ENCODE measurements at places on chromosomes 4 and X.

DNA sequence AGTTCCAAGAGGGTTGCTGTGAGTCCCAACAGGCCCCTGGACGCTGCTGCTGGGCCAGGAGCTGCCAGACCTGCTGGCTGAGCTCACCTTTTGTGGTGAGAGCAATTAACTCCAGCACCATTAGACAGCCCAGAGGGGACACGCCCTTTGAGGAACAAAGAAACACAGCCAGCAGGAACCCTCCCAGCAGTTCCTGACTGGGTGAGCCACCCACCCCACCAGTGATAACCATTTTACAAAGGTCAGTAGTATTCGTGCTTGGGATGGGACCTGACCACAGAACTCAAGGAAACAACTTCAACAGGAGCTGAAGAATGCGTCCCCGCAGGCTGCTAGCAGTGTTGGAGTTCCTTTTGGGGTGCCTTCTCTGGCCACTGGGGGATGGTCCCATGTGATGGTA is 38.8 kb upstream of the AFAP1 start:
- no peak for DNase-seq

GRCh38 chr4:153234885-153235284 is 30.6 kb downstream of the TRIM2 start:
- DNase-seq: no peak

- no peak for DNase-seq
These were observed 355.9 kb downstream of the GPM6A start for GRCh38 chr4:175456131-175456530.

DNA sequence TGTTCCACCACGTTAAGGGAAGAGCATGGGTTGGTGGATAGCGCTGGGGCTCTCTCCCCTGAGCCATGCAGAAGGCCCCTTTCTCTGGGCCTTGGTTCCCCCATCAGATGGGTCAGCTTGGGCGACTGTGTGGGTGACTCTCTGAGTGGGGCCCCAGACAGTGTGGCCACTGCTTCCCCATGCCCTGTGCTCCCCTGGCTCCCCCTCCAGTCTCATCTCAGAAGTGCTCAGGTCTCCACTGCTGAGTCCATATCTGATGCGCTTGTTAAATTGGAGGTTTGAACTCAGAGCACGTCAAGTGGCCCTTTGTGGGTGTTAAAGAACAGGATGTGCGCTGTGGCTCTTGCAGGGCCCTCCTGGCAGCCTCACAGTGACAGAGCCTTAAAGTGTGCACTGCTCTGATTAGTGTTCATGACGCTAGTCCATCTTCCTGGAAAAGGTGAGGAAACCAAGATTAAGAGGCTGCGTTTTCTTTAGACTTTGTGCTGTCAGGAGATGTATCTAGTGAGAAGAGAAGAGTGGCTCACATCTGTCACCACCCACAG is 59.8 kb downstream of the NELFA start:
- no peak for DNase-seq

DNA sequence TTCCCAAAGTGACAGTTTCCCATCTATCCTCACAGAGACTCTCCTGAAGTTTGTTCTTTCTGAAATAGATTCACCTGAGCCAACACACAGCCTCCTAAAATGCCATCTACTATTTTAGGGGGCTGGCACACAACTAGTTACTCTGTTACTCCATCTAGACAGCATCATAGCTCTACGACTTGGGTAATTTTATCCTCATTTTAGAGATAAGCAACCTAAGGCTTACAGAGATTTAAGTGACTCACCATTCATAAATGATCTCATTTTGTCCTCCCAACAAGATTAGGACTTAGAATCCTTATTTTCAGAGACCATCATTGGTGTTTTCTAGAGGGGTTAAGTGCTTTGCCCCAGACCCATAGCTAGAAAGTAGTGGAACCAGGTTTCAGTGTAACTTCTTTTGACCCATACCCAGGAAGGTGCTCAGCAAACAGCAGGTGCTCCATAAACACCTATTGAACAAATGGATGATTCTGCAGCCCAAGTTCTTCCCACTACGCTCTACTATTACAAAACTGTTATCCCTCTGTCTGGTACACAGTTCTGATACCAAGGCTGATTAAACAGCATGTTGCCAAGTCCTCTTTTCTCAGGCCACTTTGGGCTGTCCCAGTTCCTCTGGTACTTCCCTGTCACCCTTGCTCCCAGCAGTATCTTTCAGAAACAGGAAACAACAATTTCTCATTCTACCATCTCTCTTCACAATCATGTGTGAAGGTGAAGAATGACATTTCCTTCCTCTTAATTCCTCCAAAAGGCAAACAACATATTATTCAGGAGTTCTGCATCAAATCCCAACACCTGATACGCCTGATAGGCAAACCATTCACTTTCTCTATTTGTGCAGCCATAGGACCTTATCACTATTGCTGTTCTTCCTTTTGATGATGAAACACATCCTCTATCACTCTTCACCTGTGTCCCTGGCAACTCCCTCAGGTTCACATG is 304.7 kb upstream of the TAPT1 start:
- no peak for DNase-seq

- no peak for DNase-seq
These were observed 8.7 kb downstream of the FTHL17 start for GRCh38 chrX:31063114-31063513.

- DNase-seq: no peak
These were observed 120.3 kb downstream of the BANK1 start for GRCh38 chr4:101910786-101911373.

DNA sequence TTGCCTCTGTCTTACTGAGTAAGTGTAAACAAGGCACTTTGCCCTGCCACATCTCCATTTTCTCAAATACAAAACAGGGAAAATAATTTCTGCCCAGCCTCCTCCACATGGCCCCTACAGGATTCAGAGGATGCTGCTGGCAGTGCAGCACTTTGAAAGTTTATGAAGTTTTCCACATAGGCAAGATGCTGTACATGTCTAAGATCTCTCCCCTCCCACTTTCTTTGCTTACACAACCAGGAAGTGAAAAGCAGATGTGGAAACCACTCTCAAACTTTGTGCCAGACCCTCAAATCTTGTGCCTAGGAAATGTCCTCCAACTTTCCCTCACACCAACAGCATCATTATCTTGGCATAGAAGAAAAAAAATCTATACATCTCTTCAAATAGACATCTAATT is 257.0 kb upstream of the LDB2 start:
- no peak for DNase-seq

DNA sequence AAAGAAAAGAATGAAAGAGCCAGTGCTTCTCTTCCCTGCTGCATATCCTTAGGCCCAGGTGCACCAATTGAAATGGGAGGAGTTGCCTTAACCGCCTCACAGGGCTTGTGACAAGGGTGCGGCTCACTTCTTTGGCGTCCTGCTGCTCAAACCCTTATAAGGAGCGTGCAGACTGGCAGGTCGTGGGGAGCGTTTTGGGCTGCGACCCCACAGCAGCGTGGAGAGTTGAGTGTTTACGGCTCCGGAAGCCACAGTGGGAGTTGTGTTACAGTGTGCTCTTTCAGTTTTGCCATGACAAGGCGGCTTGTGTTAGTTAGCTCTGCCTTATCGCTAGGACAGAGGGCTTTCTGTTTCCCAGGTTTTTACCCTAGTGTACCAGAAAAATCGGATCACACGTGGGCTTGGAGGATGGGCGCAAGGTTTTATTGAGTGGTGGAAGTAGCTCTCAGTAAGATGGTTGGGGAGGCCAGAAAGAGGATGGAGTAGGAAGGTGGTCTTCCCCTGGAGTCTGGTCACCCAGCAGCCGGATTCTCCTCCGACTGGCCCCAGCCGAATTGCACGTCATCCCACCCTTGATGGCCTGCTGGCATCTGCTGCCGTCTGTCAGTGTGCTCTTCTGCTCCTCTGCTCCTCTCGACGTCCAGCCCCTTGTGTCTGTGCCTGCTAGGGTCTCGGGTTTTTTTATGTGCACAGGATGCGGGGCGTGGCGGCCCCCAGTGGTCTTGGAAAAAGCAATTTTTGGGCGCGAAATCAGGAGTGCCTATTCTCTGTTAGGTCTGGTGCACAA is 718.9 kb downstream of the ARAP2 start:
- no peak for DNase-seq

DNA sequence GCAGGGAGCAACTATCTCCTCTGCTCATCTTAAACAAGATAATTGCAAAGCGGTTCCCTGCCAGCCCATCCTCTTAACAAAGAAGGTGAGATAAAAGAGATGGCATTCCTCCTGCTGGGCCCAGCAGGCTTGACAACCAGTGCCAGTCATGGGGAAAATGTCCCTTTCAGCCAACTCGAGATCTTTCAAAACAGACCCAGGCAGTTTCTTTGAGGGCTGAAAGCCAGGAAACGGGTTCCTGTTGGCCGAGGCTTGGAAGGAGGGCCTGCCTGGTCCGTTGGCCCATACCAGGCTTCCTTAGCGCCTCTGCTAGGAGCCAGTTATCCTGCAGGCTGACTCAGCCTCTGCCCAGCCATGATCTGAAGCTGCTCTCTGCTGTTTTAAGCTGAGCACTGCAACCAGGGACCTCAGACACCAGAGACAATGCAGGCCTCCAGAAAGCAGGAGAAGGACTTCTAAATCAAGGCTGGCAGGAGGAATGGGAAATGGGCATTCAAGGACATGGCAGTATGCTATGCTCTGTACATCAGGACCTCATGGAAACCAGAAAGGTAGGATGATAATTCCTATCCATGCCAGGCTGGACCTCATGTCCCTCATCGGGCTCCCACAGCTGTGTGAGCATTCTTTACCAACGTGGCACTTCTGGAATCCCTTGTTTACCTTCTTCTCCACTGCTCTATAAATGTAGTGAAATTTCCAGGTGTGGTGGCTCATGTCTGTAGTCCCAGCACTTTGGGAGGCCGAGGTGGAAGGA is 42.4 kb upstream of the SLC2A9 start:
- peak; percentile 54 for DNase-seq

DNA sequence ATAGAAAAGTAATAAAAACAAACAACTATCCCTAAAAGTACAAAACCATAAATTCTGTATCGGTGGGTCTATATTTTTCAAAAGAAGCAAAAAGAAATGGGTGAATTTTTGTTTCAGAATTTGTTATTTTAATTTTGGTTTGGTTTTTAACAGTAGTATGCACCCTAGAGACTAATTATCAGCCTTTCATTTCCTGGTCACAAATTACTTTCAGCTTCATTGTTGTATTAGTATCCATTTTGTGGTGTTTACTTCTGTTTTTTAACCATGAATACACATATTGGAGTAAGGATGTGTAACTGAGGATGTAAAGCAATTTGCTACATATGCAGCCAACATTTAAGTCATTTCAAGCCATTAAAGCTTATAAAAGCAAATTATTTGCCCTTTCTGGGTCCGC is 97.8 kb downstream of the LUZP4 start:
- DNase-seq: no peak

DNA sequence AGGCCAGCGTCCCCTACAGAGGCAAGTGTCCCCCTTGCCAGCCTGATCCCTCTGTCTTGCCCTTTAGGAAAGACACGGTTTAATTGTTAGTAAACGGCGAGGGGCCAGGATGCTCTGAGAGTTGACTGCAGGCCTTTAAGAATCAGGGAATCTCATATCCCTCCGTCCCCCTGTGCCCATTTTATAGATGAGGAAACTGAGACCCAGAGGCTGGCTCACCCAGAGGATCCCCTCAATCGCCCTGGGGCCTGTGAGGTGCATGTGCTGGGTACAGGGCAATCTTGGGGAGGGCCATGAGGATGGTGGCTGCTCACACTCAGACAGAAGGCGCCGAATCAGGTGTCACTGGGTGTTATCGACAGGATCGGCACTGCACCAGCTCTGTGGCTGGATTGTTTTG is 575 bp downstream of the ZNF185 start:
- no peak for DNase-seq

GRCh38 chrX:70257423-70258288 is 2.3 kb downstream of the P2RY4 start:
- no peak for DNase-seq

DNA sequence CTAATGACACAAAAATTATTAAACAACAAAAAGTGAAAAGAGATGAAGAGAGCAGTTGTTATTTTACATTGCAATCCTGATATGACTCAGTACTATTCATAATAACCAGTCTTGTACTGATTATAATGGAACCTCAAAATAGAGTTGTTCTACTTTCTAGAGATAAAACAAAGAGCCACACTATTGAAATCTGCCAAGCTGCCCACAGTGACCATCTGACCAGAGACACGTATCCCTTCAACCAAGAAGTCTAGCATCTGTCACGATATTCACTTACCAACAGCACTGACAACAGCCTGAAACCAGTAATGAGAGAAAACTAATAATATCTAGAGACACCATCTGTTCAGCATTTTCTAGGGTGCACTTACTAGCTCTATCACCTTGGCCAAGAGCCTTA is 466.7 kb downstream of the NKX6-1 start:
- DNase-seq: no peak

GRCh38 chr4:156321203-156321602 is 367.5 kb upstream of the CTSO start:
- DNase-seq: peak; percentile 95

- no peak for DNase-seq
These were observed 7.6 kb downstream of the TIGD4 start for GRCh38 chr4:152771741-152772533.

GRCh38 chr4:161376275-161376674 is 787.5 kb downstream of the FSTL5 start:
- DNase-seq: no peak
